Upper lobe of right lung (tissue), 1 donor: ENCODE measurements at places on chromosomes 4 and X. TPM values are rescaled to one million over a fixed set of nuclear protein-coding genes. Genes with fewer than 3 reads are reported as not detected.

Gene RADX
- 2.4 TPM for total RNA-seq

Gene AFAP1
- total RNA-seq = 28.7 TPM

Gene TMPRSS11E
- total RNA-seq = not detected

Gene SPACA5
- not detected for total RNA-seq

Gene CT45A3
- total RNA-seq = 0.58 TPM

Gene MMRN1
- 67.4 TPM for total RNA-seq

Gene ARHGAP6
- 17.1 TPM for total RNA-seq

Gene PCDH19
- 0.17 TPM for total RNA-seq

Gene TMSB4X
- 4,663 TPM for total RNA-seq

Gene SPANXN4
- not detected for total RNA-seq

Gene ENPP6
- 0.12 TPM for total RNA-seq

Gene DKK2
- 15.1 TPM for total RNA-seq

Gene AGA
- total RNA-seq = 30.2 TPM

Gene CPLX1
- 5.2 TPM for total RNA-seq

Gene KLB
- 0.87 TPM for total RNA-seq
